ENCODE measurements at places on chromosomes 5 and 9.

- no peak for DNase-seq
These were observed 241.9 kb downstream of the PBX3 start for GRCh38 chr9:125989090-125989501.

DNA sequence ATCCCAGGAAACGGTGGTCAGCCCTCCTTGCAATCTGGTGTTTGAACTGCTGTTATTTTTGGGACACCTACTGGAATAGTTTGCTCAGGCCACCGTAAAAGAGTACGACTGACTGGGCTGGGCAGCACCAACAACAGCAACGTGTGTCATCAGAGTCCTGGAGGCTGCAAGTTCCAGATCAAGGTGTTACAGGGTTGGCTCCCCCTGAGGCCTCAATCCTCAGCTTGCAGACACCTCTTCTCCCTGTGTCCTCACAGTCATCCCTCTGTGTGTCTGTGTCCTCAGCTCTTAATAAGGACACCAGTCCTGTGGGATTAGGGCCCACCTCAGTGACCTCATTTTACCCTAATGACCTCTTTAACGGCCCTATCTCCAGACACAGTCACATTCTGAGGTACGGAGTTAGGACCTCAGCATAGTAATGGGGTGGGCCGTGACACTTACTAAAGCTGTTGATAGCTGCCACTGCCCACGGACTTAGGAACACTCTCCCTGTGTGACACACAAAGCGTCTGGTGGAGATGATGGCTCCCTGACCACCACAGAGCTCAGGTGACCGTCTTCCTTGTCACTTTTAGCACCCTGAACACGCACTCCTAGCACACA, 16.8 kb downstream of the GLT6D1 start:
- no peak for DNase-seq

DNA sequence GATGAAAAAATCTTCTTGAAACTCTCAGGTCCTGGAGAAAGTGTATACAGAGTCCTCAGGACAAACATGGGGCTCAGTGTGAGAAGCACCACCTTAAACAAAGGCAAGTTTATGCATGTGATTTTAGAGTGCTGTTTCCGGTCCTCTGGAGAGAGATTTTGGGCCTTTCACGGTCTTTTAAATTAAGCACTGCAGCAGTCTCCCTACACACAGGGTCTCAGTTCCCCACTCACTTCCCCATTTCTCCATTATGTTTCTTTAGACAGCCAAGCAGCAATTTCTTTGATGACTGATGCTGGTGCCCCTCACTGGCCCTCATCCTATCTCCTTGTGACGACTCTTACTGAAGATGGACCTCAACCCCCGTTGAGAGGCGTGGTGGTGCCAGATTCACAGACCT, 220.2 kb upstream of the CLINT1 start:
- no peak for DNase-seq

DNA sequence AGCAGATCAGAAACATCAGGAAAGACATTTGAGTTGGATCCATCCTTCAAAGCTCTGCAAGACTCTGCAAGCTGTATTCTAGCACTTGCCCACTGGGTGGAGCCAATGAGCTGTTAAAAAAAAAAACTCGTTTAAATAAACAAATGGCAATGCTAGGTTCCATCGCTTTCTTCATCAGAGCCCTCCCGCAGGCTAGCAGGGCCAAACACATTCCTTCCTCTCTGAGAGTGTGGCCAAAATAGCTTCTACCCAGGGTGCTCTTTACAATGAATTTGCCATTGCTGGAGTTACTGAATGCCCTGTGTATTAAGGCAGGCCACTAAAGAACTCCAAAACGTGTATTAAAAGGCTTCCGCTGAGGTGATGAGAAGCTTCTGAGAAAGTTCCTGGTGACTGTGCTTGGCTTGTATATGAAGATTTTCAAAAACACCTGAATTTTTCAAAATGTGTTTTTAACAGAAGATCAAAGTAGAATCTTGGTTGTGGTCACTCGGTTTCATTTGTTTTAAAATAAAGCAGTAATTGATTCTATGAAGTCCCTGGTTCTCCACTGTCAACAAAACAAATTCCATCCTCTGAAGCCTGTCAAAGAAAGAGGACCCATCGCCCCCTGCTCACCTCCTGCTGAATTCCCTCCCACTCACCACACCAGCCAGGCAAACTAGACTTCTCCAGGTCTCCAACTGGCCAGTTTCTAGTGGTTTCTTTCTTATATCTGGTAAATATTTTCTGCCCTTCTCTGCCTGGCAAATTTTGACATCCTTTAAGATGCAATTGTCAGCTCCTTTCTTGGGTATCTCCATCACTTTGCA, 36.5 kb upstream of the EQTN start:
- DNase-seq, result peak; percentile 88

DNA sequence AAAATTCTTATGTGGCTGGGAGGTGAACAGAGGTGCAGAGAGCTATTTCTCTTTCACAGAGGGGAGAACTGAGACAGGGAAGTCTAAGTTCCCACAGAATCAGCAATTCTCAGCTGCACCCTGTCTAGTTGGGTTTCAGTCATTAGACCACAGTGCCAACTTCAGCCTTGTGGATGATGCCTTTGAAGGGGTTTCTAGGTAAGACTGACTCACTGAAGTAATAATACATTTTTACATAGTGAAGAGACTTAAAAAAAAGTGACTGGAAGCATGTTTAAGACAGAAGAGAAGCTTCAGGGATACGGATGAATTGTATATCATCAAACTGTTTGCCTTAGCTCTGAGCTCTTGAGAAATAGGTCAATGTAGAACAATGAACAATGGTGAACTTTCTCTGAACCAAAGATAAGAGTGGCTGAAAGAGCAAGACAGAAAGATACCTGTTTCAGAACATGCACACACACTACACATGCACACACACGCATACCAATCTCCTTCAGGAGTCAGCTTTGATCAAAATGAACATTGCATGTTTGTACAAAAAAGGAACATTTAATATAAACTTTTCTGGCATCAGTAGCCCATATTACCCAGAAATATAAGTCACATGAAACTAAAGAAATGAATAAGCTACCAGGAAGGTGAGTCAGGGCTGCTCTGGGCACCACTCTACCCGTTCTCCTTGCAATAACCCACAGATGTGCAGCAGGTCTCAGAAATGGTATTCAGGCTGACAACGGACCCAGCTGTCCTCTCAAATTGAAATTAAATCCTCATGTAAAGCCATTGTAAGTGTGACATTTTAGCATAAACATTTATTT, 12.6 kb upstream of the FYB1 start:
- DNase-seq, result peak; percentile 75

GRCh38 chr5:142852416-142853198, 82.4 kb downstream of the ARHGAP26 start:
- DNase-seq, result no peak

DNA sequence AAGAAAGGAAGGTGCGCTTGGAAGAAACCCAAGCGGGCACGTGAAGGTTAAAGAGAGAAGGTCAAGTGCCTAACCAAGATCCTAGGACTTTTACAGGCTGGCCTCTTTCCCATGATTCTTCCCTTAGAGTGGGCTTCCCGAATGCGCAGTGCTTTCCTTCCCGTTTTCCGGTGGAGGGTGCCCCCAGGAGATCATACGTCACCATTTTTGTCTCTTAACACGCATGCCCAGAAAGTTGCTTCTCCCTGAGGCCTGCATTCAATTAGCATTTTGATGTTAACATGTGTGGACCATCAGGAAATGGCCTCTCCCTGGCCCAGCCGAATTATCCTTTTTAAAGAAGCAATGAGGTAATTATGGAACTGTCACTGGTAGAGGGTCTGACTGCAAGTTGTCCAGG, 1.9 kb upstream of the RUSC2 start:
- no peak for DNase-seq
